Left renal pelvis (tissue), 4 donors: ENCODE measurements at places on chromosomes 13 and 19.

GRCh38 chr19:14368011-14368513, 13.2 kb upstream of the ADGRE5 start:
- no peak for DNase-seq

GRCh38 chr19:1259206-1259875, 9.8 kb upstream of the CIRBP start:
- no peak for DNase-seq

- DNase-seq, result no peak
These were observed at the start of gene CLDN10 for GRCh38 chr13:95552539-95553441. Gene CLDN10, plus strand, starts transcription at chr13:95552720. Its CDS starts 34 bp downstream, at chr13:95552754.

DNA sequence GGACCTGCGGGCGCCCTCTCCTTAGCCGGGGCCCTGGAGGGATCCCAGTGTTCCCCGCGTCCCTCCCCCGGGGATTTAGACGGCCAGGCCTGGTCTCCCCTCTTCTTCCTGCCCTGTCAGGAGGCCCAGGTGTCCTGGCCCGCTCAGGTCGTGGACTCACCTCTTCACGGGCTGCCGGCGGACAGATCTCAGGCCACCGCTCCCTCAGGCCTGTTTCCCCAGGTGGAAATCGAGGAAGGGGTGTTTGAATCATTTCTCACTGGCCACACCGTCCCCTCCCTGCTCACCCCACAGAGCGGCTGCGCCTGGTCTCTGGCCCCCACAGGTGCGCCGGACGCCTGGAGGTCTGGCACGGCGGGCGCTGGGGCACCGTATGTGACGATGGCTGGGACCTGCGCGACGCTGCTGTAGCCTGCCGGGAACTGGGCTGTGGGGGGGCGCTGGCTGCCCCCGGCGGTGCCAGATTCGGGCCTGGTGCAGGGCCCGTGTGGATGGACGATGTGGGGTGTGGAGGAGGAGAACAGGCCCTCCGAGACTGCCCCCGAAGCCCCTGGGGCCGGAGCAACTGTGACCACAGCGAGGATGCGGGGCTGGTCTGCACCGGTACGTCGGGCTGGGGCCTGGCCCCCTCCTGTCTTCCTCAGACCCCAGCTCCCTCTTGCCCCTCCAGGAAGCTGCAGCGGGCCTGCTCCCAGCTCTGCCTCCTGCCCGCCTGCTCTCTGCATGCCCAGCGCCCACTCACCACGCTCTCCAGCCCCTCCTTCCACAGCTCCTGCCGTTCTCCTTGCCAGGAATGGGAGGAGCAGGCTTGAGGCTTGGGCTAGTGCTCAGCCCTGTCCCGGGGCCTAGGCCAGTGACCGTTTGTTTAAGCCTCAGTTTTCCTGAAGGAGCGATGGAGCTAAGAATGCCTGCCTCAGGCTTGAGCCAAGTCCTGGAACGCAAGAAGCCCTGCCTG, 2.5 kb downstream of the SSC5D start:
- no peak for DNase-seq

DNA sequence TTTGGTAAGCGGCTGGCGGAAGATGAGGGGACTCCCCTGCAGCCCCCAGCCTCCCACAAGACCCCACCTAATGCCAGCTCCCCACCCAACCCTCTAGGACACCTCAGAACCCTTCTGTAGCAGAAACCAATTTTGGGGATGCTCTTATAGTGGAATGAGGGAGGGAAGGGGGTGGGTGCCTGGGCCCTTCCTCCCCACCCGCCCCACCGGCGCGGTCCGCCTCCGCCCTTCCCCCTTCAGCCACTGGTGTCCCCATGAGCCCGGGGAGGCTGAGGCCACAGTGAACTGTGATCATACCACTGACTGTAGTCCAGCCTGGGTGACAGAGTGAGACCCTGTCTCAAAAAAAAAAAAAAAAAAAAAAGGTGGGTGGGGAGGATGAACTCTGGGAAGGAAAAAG, 16.2 kb downstream of the TLE6 start:
- no peak for DNase-seq

DNA sequence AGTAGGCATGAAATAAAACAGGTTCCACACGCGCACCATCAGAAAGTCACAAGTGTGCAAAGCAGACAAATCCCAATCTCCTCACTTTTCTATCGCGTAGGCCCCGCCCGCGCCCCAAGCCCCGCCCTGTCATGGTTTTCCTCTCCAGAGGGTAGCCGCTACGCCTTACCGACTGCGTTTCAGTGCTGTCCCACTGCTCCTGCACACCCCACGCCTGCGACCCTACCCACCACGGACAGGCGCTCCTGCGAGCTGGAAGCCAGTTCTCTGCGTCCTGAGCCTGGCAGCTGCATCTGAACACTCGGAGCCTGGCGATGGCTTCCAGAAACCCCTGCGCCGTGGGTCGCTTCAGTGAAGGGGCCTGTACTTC, 379 bp upstream of the ZNF470 start:
- no peak for DNase-seq

DNA sequence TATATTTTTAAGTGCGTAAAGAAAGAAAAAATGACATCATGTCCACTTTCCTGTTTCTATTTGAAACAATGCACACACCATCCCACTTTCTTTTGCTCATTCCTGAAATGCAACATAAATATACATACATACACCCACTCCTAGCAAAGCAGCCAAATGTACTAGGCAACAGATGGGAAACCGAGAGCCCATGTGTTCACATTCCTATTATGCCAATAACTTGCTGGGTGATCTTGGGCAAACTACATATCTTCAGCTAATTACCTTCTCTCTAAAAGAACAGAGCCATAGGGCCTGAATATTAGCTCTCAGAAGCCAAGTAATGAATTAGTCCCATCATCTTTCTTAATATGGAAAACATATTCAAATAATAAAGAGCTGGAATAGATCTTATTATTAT, 610.6 kb upstream of the ATXN8OS start:
- no peak for DNase-seq

DNA sequence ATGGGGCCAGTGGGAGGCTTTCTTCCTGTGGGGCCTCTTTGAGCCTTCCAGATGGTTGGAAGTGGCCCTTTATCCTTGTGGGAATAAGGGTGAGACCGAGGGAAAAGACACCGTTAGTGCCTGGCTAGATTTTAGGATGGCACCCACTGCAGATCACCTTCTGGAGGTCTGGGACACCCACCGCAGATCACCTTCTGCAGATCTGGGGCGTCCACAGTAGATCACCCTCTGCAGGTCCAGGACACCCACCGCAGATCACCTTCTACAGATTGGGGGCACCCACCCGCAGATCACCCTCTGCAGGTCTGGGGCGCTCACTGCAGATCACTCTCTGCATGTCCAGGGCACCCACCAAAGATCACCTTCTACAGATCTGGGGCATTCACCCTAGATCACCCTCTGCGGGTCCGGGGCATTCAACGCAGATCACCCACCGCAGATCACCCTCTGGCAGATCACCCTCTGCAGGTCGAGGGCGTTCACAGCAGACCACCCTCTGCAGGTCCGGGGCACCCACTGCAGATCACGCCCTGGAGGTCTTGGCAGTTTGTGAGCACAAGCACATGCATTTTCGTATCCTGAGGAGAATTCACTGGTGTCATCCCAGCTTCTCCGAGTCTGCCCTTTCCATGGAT, 153.4 kb upstream of the TSHZ3 start:
- no peak for DNase-seq

DNA sequence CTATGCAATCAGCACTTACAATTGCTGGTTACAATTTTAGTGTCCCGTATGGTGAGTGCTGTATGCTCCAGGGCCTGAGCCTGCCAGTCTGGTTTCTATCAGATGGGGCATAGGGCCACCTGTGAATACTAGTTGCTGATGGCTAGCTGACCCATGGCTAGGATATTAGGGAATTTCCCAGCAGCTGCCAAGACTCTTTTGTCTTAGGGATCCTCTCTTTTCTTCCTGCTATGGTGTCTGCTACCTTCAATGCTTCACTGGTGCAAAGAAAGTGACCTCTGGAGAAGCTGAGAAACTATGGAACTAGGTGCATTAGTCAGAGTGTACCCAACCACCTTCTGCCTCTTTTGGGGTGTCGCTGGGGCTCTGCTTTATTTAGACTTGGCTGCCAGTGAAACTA, 11.6 kb downstream of the CCDC169 start:
- DNase-seq, result no peak

DNA sequence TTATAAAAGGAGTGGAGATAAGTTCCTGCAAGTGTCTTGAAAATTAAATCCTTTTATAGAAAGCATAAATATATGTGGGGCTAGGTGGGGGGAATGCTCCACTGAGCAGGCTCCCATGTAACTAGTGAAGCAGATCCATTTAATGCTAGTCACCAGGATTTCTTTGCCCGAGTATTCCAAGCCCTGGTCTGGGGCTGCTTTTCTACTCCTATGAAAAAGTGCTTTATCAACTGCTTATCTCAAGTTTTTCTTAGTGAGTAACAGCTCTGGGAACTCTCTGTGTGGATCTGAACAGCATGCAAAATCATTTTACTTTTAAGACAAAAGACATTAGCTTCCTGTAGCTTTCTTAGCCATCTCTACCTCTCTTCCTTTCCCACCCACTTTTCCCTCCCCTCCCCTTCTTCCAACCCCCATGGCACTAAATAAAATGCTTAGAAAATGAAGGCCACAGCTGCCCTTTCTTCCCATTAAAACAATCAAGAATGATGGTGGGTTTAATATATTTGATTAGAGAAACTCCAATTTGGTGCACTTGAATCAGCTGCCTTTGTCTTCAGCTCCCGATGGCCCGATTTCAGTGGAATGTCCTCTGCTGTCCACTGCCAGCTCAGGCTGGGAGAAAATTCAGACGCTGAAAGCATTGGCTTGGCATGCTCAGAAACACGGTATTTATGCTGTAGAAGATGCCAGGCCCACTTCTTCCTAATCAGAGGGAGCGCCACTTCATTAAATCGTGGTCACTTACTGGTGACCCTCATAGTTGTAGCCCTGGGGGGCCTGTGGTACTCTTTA, 475.1 kb downstream of the FOXO1 start:
- DNase-seq, result no peak

DNA sequence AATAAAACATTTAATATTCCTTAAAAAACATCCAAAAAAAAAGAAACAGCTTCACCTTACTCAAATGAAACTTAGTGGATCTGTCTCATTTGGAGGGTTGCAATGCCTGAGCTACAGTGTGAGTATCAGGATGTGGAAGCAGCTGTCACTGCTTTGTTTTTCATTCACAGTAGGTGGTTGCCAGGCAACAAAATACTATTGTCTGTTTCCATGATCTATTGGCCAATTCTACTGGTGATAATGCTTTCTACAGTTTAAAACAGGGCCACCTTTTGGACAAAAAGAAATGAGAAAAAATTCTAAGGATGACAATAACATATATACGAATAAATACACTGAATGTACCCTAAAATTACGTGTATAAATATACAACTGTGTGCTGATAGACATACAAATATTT, 3.0 kb downstream of the ENOX1 start:
- no peak for DNase-seq

DNA sequence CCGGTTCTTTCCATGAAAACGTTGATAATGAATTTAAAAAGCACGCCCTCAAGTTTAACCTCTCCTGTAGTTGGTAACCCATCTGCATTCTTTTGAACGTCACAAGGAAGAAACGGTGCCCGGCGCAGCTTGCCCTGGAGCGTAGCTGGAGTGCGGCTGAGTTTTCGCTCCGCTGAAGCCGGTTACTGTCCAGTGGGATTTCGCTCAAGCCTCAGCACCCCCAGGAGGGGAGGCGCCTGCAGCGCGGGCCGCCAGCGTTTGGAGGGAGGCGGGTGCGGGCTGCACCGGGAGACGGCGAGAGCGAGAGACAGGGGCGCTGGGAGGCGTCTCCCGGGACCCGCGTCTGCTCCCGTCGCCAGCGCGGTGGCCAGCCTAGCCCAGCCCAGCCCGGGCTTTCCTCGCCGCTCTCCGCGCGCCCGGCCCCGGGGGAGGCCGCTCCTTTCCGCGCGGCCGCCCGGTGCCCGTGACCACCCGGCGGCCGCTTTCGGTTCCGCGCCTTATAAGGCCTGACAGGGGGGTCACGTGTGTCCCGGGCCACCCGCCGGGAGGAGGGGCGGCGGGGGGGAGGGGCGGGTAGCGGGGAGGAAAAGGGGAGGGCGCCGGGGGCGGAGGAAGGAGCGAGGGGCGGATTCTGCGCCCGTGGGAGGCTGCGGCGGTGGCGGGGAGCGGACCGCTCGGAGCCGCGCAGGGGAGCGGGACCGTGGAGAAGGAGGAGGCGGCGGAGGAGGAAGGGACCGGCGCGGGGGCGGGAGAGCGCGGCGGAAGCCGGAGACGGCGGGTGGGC, 8.3 kb upstream of the DGKH start:
- no peak for DNase-seq

- peak; percentile 59 for DNase-seq
These were observed 36.4 kb upstream of the IGFL4 start for GRCh38 chr19:46076951-46077814.

DNA sequence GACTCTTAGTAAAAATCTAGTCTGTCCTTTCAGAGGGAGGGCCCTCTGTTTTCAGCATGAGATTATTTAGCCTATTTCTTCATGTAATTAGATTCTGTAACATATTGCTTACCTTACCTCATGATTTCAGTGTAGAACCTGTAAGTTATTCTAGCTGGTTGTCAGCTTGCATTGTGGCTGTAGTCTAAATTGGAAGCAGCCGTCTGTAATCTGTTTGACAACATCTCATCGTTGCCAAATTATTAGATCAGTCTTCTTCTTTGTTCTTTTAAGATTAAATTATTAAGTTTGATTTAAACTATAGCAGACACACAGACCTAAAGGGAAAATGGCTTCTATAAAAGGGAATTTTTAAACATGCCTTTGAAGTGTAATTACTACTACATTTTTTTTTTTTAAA, 34.8 kb downstream of the SLAIN1 start:
- DNase-seq, result no peak

- DNase-seq, result no peak
These were observed 61.7 kb downstream of the TDRD12 start for GRCh38 chr19:32781280-32781679.

DNA sequence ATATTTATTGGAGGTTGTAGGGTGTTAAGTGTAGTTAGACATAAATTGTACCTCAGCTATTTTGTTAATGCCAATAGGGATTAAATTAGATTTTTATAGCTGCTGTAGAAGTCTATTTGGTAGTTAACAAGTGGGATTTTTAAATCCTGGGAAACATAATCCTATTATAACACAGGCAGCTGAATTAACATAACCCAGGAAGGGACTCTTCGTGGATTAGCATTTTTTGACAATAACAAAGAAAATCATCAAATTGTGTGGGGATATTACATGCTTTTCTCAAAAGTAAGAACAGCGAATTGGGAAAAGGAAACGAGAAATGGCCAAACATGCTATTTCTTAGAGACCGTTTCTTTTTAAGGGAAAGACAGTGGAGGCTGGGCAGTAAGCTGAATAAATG, 172.8 kb downstream of the ZIC5 start:
- DNase-seq, result no peak

DNA sequence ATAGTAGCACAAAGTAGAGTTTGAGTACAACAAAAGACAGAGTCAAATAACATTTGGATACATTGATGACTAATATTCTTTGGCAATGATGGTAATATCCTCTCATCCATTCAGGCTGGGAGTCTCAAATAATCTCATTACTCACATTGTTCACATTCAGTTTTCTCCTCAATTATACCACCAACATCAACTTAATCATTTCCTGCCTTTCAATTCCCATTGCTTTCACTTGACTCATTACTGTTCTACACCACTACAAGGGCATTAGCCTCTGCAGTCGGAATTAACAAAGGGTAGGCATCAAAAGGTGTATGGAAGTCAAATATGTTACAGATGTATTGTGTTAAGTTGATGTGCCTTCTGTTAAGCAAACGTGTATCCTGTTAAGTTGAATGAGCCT, 518.4 kb upstream of the SLITRK1 start:
- no peak for DNase-seq
